ENCODE measurements at places on chromosomes 5 and 9.

DNA sequence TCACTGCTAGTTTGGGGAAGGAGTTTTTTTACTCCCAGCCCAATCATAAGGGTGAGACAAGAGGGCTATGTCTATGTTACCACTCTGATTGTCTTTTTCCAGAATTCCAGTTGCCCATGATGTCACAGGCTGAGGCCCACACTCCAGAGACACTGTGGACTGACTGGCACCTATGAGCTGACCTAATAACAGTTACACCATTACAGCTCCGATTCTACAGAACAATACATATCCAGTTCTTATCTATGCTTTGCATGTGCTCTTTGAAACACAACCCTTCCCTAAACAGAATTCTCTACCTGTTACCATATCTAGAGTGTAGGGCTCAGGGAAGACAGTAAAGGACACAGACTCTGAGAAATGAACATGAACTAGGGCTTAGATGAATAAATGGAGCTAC, 45.7 kb upstream of the ALDOB start:
- no peak for DNase-seq

GRCh38 chr9:100775912-100776311, 198.0 kb downstream of the CAVIN4 start:
- DNase-seq = no peak

DNA sequence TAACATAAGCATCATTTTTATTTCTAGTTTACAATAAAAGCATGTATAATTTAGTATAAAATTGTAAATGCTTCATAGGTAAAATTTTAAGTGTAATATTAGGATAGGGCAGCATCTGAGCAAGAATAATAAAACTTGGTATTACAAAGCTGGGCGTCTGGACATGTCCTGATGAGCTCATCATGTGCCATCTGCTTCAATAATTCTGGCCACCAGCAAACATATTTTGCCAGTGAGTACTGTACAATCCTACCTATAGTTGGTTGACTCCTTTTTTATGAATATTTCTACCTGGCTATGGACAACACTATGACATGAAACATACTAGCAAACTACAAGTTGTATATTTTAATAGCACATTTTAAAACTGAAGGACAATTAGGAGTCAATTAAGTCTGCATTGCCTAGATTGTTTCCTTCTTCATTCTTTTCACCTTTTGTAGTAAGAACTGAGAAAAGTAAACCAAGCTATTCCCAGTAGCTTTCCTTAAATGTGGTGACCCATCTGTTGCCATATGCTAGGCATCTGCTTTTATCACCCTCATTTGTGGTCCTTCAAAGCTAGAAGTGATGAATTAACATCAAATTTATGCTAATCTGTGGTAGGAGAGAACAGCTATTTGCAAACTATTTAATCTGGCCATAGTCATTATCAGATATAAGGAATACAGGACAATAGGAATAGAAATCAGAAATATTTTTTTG, 23.4 kb downstream of the LURAP1L start:
- DNase-seq = no peak

DNA sequence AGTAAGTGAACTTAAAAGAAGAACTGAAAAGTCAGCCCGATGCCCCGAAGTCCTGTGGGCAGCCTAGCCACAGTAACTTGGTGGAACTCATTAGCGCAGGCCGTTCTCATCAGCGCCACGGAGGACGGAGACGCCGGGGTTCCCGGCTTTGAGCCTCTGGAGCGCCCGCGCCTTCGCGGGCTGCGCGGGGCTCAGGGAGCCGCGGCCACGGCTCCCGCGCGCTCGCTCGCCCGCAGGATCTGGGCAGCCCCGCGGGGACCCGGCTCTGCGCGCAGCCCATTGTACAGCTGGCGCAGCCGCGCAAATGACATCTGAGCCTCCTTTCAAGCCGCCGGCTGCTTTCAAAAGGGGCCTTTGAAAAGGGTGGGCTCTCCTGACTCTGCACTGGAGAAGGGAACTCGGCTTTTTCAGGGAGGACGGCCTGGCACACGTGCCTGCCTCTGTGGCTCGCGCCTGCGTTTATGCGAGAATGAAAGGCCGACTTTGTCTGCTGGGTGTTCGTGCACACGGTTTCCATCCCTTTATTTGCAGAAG, 40.7 kb downstream of the TLR4 start:
- no peak for DNase-seq

- no peak for DNase-seq
These were observed 327.8 kb downstream of the TMEM167A start for GRCh38 chr5:82749461-82749820.

DNA sequence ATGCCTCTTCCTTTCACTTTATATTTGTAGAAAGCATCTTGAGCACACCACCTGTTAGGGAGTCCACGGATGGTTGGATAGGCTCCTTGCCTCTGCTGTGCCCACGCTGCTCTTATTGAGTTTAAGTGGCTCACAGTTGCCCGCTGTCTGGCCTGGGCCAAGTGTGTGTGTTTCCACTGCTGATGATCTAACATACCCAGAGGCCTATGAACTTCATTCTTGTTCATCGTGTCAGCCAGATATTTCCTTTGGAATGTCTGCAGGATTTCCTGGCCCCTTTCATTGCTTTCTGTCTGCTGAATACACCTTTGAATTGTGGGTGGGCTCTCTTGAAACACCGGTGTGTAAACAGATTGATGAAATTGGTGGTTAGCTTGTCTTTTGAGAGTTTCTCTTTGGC, 46.6 kb downstream of the MVB12B start:
- no peak for DNase-seq

DNA sequence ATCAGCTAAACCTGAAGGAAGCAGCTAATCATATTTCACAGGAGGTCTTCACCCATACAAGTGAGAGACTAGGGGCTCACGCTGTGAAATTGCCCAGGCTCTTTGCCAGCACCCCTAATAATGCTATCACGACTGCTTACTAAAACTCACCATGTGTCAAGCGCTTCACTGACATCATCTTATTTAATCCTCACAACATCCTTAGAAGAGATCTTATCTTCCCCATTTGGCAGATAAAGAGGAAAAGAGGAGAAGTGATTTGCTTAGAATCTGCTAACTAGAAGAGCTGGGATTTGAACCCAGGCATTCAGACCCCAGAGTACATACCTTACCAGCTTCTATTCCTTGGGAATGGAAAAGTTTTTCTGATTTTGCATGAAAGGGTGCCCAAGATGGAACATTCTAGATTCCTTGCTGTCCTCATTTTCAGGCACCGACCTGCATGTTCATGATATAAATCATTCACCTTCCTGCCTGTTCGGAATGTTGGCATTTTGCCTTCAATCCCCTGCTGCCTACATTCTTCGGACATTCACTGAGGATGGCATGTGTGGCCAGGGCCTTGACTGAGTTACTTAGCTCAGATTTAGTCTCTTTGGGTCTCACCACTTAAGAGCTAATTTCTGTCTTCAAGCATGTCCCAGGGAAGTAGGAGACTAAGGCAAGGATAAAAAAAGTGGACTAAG, 88.1 kb downstream of the SH3TC2 start:
- no peak for DNase-seq

DNA sequence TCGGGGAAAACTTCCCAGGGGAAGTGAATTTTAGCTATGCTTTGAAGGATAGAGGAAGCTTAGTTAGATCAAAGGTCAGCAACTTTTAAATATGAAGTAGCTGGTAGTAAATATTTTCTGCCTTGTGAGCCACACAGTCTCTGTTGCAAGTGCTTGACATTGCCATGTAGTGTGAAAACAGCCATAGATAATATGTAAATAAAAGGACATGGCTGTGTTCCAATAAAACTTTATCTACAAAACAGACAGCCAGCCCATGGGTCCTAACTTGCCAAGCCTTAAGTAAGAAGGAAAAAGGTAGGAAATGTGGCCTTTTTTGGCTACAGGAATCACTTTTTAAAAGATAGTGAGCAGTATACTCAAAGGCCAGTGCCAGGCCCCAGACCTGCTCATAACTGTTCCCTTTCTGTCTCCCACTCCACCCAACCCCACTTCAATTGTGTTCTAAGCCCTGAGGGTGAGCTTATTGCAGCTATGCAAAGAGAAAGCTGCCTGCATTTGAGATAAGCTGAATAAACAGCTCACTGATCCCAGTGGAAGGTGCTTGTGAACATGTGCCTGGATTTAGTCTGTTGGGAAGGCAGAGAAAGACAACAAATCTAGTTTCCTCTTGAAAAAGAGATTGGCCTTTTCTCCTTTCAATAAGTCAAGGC, 113.0 kb upstream of the TRIM32 start:
- no peak for DNase-seq

DNA sequence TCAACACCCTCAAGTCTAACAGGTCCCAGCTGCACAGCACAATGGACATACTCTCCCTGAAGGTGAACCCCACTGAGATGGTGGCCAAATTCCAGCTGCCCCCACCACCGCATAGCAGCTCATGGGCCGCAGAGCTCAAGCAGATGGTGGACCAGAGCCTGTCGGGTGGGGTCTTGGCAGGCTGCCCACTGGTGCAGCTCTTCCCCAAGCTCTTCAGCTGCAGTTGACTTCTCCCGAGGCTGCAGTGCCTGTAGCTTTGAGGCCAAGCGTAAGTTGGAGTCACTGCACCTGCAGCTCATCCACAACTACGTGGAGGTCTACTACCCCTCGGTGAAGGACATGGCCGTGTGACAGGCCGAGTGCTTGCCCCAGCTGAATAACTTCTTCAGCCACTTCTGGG, 56.6 kb upstream of the SPTLC1 start:
- DNase-seq = no peak

DNA sequence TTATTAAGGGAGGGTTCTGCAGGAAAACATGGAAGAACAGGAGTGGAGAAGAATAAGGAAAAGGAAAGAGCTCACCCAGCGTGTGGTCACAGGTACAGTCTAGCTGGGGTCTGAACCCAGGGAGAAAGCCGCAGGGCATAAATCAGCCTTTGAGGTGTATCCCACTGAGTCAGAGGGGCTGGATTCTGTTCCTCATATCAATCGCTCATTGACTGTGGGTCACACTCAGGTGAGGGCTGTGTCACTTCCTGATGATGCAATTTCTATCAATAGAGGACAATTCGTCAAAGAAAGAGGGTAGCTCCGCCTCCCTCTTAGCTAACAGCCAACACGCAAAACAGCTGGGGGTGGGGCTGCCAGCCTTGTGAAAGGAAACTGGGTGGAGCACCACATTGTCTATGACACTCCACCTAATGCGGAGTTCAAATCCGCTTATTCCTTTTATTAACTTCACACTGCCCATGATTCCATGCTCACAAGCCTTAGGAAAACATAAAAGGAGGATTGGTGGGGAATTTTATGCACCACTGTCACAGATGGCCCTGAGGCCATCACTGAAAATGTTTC, 176.2 kb downstream of the ICE1 start:
- DNase-seq = no peak

DNA sequence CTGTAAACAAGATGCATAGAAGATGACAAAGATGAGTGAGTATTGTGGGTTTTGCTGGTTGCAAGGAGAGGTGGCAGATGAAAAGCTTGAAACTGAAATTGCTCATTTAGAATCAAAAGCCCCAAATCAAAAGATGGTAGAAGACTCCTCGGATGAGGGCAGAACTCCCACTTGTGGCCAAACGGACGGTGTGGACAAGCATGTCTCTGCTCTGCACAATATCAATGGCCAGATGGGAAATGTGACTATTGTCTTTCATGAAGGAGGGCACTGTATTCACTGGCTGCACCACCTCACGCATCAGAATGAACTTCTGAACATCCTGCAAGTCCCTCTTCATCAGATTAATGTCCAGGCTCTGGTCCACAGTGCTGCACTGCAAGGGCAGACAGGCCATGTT, 541.7 kb downstream of the MTRR start:
- DNase-seq = no peak

GRCh38 chr5:135039271-135040033, 5.4 kb upstream of the PITX1 start:
- DNase-seq = no peak

- no peak for DNase-seq
These were observed 72.1 kb downstream of the ADRB2 start for GRCh38 chr5:148898413-148899075.

- DNase-seq = no peak
These were observed 476.8 kb upstream of the PTGER4 start for GRCh38 chr5:40202814-40203440.

DNA sequence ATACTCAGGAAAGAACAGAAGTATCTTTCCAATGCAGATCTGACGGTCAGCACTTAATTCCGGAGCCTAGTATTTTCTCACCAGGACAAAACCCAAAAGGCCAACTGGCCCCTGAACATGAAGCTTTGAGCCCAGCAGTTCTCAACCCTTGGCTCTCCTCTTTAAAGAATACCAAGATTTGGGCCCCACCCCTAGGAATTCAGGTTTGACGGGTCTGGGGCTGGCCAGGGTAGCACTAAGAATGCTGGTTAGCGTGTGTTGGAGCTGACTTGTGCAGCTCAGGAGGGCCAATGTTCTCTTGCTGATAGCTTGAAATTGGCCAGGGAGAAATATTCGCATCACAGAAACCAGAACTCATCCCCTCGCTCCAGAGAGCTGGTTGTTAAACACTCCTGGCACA, 88.3 kb upstream of the PTCH1 start:
- no peak for DNase-seq

- peak; percentile 48 for DNase-seq
These were observed 49.9 kb downstream of the USP20 start for GRCh38 chr9:129885018-129885669.

GRCh38 chr5:84550222-84550621, 165.5 kb upstream of the EDIL3 start:
- DNase-seq = no peak

- no peak for DNase-seq
These were observed 85.0 kb downstream of the GALNT10 start for GRCh38 chr5:154275566-154275965.

DNA sequence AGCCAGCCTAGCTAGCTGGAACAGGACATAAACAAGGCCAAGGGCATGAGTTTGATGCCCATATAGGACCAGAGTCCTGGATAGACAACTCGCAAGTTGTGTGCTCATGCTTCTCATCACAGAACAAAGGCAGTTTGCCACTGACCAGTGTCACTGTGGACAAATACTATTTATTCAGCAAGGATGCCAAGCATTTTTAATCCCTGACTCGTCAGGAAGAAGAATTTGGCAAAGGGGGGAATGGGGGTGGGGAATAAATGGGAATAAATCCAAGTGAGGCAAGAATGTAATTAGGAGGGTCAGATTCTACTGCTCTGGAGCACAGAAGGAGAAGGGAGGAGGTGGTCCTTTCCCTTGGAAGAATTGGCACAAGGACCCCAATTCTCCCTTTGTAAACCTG, 46.8 kb upstream of the ANKRD55 start:
- no peak for DNase-seq

DNA sequence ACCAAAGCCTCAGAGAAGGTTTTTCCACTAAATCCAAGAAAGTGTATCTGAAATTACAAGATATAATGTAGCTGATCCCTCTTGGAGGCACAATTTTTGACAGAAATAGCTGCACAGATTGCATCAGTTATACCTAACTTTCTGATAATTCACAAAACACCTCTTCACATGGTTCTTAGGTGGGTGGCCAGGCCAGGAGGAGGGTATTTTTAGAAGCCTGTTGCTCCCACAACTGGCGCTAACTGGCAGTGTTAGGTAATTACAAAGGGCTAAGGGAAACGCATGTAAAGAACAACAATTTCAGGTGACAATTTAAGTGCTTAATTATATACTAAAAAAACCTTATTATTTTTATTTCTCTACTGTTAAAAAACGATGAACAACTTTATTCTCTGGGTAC, 247.9 kb downstream of the BNC2 start:
- DNase-seq = no peak

All from activated T-helper 2 cell treated with anti-CD3 and anti-CD28 coated beads, Interferon-gamma antibody, Interleukin-2, Interleukin-4, amounts not matched to agents 10 μg/mL and 5 μg/mL and 100 μg/mL, durations not matched to agents 14 hours and 24 hours and 36 hours (primary cell).